ENCODE measurements at places on chromosomes 2 and 18. TPM values are rescaled to one million over a fixed set of nuclear protein-coding genes. Genes with fewer than 3 reads are reported as not detected.

GRCh38 chr18:36828630-36829361, at the start of the genes KIAA1328 and TPGS2:
TSS of gene KIAA1328 (plus strand) at chr18:36829127. CDS start at chr18:36829139, 12 bp downstream.
TSS of gene TPGS2 (minus strand) at chr18:36829002. CDS start at chr18:36828767, 235 bp downstream.
- peak; percentile 87 for DNase-seq

DNA sequence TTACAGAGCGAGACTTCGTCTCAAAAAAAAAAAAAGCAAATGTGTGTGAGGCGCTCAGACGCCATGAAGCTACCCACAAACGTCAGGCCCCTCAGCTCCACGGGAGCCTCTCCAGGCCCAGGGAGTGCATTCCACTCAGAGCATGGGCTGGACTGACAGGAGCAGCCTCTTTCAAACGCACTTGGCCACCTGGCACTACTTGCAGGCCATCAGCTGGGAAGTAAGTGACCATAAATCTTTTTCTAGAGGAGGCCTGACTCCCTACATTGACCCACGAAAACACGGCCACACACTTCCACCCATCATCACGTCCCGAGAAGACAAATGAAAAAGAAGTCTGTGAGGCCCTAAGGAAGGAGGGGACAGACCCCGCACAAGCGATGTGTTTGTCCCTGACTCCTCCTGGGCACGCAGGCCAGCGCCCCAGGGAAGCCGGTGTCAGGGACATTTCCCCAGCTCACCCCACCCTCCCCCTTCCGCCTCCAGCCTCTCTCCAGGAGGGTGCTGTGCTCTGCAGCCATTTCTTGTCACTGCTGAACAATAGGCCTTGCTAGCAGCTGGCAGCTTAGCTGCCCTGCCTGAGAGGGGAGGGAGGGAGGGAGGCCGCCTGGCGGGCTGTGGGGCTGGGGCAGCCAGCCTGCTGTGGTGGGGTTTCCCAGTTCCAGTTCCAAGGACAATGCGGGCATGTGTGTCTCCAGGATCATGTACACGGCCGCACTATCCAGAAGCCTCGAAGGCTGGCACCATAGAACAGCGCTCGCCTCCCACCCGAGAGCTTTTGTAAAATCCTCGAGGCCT, 26.6 kb downstream of the SERTAD2 start:
- no peak for DNase-seq

Gene KLF11
- total RNA-seq, result 7.8 TPM

Gene ALPP
- total RNA-seq, result not detected

Gene NT5DC4
- 1.2 TPM for total RNA-seq
